ENCODE measurements at places on chromosomes 7 and 10.

DNA sequence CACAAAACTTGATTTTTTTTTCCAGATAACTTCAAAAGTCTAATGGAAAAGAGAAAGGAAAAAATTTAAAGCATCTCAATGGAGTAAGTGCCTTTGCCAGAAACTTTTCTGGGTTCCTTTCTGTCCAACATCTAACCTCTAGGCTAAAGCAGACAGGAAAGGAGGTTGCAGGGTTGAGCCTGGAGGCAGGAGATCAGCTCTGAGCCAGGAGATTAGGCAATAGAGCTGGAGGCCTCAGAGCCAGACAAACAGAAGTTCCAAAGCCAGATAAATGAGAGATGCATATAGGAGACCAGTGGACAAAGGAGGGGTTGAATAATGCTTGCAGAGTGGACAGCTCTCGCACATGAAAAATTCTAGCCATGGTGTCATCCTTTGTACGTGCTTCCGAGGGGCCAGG lies 42.9 kb downstream of the CHN2 start:
- no peak for DNase-seq

DNA sequence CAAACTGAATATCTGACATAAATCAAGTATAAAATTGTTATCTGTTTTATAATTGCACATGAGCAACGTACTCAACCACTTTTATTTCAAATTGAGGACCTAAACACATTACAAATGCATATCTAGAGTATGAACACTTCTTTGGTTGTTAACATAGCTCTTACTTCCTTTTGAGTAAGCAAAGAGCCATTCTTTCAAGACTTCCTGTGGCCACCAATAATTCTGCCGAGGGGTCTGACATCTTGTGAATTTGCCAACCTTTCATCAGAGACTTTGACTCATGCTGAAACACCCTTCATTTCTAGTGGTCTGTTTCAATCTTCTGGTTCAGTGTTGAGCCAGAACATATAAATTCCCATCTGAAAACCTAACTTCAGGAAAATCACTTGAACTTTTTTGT lies 59.4 kb downstream of the CDK14 start:
- no peak for DNase-seq

DNA sequence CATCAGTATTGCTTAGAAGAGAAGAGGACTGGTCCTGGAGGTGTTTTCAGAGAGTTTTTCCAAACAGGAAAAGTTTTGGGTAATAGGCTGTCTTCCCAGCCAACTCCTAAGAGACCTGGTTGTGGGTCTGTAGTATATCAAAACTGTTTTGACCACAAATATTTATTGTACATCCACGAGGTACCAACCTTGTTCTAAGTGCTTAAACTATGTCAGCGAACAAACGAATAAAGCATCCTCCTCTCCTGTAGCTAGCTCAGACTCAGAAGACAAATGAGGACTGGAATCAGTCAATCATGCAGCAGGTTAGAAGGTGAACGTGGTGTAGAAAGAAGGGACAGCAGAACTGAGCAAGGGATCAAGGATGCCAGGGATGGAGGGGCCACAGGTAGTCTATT lies 61.6 kb upstream of the MKI67 start:
- no peak for DNase-seq

- DNase-seq, result no peak
Measured at GRCh38 chr7:121302214-121302745, 26.5 kb upstream of the WNT16 start.

DNA sequence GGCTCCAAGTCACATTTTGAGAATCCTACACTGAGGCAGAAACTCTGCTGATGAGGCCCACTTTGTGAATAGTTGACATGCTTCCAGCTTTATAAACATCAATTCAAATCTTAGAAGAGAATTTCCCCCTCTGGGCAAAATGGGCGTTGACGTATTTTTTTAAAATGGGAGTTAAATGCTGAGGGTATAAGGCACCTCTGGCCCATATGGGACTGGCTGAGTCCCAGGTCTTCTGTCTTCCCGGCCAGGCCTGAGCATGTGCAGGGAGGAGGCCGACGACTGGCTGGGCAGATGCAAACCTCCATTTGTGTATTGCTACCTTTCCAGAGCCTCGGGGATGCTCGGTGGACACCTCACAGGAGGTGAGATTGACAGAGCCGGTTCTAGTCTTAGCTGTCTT lies 37.7 kb downstream of the BUB3 start:
- no peak for DNase-seq

- DNase-seq, result peak; percentile 93
Measured at GRCh38 chr10:80664071-80664680, 126.5 kb downstream of the SH2D4B start.

Data from nephron progenitor cell (in vitro differentiated cells).